ENCODE measurements at places on chromosomes 12 and 14. TPM values are rescaled to one million over a fixed set of nuclear protein-coding genes. Genes with fewer than 3 reads are reported as not detected.

Gene BDKRB1
- total RNA-seq: 40.5 TPM

Gene DPPA3
- total RNA-seq: not detected

Gene RERG
- total RNA-seq: not detected

Gene TMEM117
- total RNA-seq: 12.0 TPM

Gene KLHDC1
- total RNA-seq: not detected

Gene LRIG3
- total RNA-seq: 28.5 TPM

Gene DACT1
- total RNA-seq: 2.6 TPM

Gene GLIPR1
- total RNA-seq: 103 TPM

Gene TAS2R13
- total RNA-seq: not detected

Gene KIF5A
- total RNA-seq: not detected

Gene PROX2
- not detected for total RNA-seq

Gene PTPRQ
- 4.0 TPM for total RNA-seq

Gene GALNT6
- total RNA-seq: not detected

Gene ERP27
- not detected for total RNA-seq

Gene ZFHX2
- total RNA-seq: not detected

Gene HSPA2
- 5.2 TPM for total RNA-seq

Measured in MG63 (cell line).